T-cell (primary cell): ENCODE measurements at places on chromosomes 16 and 17.

- no peak for DNase-seq
- H3K4me1 ChIP-seq: no peaks in the 10 kb centered on the region
- no peaks in the 10 kb centered on the region for H3K27me3 ChIP-seq
- H3K36me3 ChIP-seq: peaks cover 29% of the 10 kb centered on the region
- H3K4me3 ChIP-seq: no peak overlapping the region
Observed at GRCh38 chr17:82435103-82435502, 15.4 kb downstream of the CYBC1 start.

DNA sequence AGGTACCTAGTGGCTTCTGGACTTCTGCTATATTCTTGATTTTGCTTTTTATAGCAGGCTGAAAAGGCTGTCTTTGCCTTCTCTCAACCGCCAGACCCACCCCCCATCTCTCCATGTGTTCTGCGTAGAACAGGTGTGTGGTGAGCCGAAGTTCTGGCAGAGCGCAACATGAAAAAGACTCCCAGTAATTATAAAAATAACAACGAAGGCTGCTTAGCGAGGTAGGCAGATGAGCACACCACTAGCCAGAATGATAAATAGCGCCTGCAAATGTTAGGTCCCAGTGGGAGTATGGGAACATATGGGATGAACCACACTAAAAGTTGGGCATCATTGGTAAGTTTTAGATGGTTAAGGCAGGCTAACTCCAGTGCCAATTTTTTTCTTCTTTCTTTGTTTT is 14.0 kb upstream of the RBFOX1 start:
- DNase-seq: no peak
- no peak overlapping the region for H3K27ac ChIP-seq
- no peak overlapping the region for H3K4me3 ChIP-seq
- no peaks in the 10 kb centered on the region for H3K4me1 ChIP-seq
- no peaks in the 10 kb centered on the region for H3K36me3 ChIP-seq

DNA sequence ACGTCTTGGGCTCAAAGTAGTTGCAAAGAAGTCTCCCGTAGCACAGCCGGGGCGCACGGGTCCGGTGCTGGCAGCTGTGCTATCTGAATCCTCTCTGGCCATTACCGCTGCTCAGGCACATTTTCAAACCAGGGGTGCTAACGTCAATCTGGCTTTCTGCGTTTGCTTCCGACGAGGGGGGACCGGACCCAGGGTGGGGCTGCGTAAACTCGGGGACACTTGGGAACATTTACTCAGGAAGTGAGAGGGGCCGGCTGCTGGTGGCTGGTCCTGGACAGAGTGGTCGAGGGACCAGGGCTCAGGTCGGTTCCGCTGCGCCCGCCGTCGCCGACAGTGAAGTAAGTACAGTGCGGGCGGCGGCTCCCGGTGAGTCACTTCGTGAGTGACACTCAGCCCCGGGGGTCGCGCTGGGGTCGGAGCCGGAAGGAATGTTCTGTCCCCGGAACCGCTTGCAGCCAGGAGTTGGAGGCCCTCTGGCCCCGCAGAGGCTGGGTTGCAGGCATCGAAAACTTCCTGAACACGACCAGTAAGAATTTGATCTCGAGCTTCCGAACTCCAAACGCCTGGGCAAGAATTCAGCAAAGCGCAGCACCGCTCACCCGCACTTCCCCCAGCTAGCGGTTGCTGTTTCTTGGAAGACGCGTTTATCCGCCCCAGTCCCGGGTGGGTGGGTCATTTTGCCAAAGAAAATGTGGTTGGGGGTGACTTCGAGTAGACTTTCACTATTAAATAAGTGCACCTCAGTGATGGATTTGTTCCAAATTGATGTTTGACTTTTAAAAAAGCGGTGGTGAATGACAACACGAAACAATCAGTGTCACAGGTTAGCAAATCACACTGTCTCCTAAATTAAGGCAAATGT is 1.4 kb upstream of the HS3ST3B1 start:
- H3K27ac ChIP-seq: no peak overlapping the region
- DNase-seq: peak; percentile 19
- H3K36me3 ChIP-seq: no peaks in the 10 kb centered on the region
- H3K4me1 ChIP-seq: peaks cover 21% of the 10 kb centered on the region

- no peak overlapping the region for H3K27ac ChIP-seq
- no peaks in the 10 kb centered on the region for H3K4me1 ChIP-seq
- H3K4me3 ChIP-seq: no peak overlapping the region
- no peaks in the 10 kb centered on the region for H3K36me3 ChIP-seq
- H3K27me3 ChIP-seq: no peaks in the 10 kb centered on the region
- no peak for DNase-seq
Observed at GRCh38 chr17:43033948-43034881, 9.2 kb downstream of the RND2 start.

DNA sequence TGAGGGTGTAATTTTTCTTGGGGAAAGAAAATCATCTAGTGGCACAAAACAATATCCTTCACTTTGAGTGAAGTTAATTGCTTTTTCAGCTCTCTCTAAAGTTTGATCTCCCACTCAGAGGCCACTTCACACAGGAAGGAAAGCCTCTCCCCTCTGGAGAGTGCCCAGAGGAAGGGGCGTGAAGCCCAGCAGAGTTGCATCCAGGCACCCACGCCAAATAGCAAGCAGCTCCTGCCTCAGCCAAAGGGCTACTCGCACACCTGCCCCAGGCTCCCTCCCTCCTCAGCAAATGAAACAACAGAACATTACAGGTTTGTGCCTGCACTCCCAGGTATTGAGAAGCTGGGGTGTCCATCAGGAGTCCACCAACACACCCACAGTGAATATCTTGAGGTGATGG is 183.0 kb upstream of the RPL38 start:
- no peak for DNase-seq
- no peaks in the 10 kb centered on the region for H3K4me1 ChIP-seq
- peaks cover 25% of the 10 kb centered on the region for H3K27me3 ChIP-seq
- H3K27ac ChIP-seq: no peak overlapping the region
- H3K36me3 ChIP-seq: no peaks in the 10 kb centered on the region

DNA sequence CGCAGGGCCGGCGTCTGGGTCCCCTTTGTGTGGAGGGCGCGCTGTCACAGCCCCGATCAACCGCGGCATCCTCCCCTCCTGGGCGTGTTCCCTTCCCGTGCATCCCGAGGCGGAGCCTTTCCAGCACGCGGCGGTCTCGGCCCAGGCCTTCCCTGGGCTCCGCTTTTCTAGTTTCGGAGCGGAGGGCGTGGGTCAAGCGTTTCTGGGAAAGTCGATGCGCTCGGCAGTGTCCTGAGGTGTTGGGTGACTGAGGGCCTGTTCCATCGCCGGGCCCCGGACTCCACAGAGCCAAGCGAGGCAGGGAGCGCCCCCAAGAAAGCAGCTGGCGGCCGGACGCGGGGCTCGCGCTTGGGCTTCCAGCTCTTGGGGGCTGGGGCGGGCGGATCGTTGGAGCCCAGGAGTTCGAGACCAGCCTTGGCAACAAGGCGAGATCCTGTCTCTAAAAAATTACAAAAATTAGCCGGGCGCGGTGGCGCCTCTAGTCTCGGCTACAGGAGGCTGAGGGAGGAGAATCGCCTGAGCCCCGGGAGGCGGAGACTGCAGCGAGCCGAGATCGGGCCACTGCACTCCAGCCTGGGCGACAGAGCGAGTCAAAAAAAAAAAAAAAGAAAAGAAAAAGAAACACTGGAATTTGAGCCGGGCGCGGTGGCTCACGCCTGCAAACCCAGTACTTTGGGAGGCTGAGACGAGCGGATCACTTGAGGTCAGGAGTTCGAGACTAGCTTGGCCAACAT is 806 bp downstream of the IFT140 start:
- peak overlapping the region; percentile 68 for H3K27ac ChIP-seq
- no peaks in the 10 kb centered on the region for H3K36me3 ChIP-seq
- H3K4me3 ChIP-seq: peak overlapping the region; percentile 53
- DNase-seq: no peak
- no peaks in the 10 kb centered on the region for H3K27me3 ChIP-seq

DNA sequence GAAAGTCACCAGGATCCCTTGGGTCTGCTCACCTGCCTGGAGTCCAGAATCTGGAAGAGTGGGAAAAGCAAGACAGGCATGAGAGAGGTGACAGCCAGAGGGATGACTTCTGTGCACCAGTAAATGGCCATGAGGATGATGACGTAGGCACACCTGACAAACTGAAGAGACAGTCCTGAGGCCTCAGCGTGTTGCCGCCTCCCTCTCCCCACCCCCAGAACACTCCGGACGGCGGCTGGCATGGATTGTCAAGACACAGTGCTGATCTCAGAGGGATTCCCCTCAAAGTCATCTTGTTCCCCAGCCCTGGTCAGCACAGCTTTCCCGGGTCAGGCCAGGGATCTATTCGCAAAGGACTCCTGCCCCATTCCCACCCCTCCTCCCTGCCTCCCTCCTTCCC is 6.2 kb downstream of the SLC13A5 start:
- H3K27me3 ChIP-seq: no peaks in the 10 kb centered on the region
- no peak for DNase-seq
- no peaks in the 10 kb centered on the region for H3K36me3 ChIP-seq
- H3K4me1 ChIP-seq: no peaks in the 10 kb centered on the region
- H3K4me3 ChIP-seq: no peak overlapping the region
- no peak overlapping the region for H3K27ac ChIP-seq

GRCh38 chr17:49290690-49291359 is 60.2 kb upstream of the PHOSPHO1 start:
- no peak overlapping the region for H3K27ac ChIP-seq
- peaks cover 3% of the 10 kb centered on the region for H3K27me3 ChIP-seq
- H3K4me1 ChIP-seq: no peaks in the 10 kb centered on the region
- DNase-seq: no peak
- no peak overlapping the region for H3K4me3 ChIP-seq

GRCh38 chr16:1332618-1333148 is 762 bp upstream of the BAIAP3 start:
- peaks cover 61% of the 10 kb centered on the region for H3K27me3 ChIP-seq
- no peak overlapping the region for H3K4me3 ChIP-seq
- H3K4me1 ChIP-seq: peaks cover 6% of the 10 kb centered on the region
- H3K27ac ChIP-seq: no peak overlapping the region

DNA sequence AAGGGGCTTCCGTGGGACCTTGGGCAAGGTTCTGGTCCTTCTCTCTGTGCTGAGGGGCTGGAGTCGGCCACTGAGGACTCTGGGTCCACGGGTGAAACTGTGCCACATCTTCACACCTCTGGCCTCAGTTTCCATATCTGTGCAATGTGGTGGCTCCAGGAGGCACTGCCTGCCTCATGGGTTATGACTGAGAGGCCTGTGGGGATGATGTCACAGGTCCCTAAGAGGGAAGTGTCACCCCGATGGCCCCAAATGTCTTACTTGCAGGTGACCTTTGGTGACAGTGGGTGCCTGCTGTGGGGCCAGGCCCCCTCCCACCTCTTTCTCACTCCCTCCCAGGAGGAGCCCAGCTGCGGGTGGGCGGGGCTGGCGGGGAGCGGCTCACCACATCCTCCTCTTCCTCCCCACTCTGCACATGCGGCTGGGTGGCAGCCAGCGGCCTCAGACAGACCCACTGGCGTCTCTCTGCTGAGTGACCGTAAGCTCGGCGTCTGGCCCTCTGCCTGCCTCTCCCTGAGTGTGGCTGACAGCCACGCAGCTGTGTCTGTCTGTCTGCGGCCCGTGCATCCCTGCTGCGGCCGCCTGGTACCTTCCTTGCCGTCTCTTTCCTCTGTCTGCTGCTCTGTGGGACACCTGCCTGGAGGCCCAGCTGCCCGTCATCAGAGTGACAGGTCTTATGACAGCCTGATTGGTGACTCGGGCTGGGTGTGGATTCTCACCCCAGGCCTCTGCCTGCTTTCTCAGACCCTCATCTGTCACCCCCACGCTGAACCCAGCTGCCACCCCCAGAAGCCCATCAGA is at the start of gene IL21R:
Gene IL21R (plus strand): TSS at position 407 of the 801 bp plus-strand sequence. CDS start 27,898 bp downstream, outside the sequence.
- peak within 1 kb of the TSS; percentile 98 for H3K4me3 ChIP-seq
- H3K27me3 ChIP-seq: no peaks in the 10 kb centered on the region
- H3K36me3 ChIP-seq: no peaks in the 10 kb centered on the region
- peaks cover 63% of the 10 kb centered on the region for H3K4me1 ChIP-seq
- H3K27ac ChIP-seq: peak within 1 kb of the TSS; percentile 83
- peak; percentile 89 for DNase-seq

DNA sequence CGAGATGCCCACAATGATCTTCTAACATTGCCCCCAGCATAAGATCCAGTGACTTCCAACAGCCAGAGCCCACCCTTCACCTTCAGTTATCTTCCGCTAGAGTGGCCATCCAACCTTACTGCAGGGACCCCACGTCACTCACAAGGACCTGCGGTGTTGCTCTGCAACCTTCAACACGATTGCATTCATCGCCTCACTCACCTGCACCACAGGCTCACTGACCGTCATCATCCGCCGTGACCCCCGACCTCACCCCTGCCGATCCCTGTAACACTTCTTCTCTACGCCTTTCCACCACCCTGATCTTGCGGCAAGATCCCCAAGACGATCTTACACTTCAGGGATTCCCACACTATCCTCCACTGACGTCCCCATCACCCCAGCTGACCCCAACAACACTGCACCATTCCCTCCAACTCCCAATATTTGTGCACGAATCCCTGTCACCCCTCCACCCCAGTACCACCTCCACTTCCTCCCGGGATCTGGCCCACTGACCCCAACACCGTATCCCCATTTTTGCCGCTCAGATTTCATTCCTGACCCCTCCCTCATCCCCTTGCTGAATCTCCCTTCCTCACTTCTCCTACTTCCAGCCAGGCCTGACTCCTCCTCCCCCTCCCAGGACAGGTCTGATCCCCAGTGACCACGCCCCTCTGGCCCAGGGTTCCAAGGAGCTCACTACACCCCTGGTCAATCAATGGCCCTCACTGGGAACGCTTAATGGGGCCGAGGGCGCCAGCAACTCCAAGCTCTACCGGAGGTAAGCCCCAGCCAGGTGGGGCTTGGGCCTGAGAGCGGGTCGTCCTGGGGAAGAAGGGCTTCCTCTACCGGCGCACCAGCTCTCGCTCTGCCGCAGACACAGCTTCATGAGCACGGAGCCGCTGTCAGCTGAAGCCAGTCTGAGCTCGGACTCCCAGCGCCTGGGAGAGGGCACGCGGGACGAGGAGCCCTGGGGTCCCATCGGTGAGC is 7.6 kb downstream of the RUNDC3A start:
- peaks cover 11% of the 10 kb centered on the region for H3K36me3 ChIP-seq
- H3K27ac ChIP-seq: no peak overlapping the region
- H3K4me1 ChIP-seq: peaks cover 5% of the 10 kb centered on the region
- H3K4me3 ChIP-seq: no peak overlapping the region
- DNase-seq: no peak

DNA sequence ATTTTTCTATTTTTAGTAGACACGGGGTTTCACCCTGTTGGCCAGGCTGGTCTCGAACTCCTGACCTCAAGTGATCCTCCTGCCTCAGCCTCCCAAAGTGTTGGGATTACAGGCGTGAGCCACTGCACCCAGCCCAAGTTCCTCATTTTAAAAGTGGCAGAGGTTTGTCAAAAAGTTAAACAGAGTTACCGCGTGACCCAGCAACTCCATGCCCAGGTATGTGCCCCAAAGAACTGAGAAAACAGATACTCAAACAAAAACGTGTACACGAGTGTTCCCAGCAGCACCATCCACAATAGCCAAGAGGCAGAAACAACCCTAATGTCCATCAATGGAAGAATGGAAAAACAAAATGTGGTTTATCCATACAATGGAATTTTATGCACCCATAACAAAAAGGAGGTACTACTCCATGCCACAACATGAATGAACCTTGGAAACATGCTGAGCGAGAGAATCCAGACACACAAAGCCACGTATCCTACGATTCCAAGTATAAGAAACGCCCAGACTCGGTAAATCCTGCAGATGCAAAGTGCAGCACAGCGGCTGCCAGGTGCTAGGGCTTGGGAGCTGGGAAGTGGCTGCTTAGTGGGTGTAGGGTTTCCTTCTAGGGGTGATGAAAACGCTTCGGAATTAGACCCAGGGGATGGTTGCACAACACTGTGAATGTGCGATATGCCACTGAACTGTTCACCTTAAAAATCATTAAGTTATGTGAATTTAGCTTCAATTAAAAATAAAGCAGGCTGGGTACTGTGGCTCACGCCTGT is 24.8 kb downstream of the ADCY9 start:
- no peaks in the 10 kb centered on the region for H3K27me3 ChIP-seq
- H3K27ac ChIP-seq: no peak overlapping the region
- no peak overlapping the region for H3K4me3 ChIP-seq
- no peak for DNase-seq
- no peaks in the 10 kb centered on the region for H3K4me1 ChIP-seq
